ENCODE measurements at places on chromosomes 2 and 18.

- DNase-seq, result peak; percentile 12
Measured at GRCh38 chr18:24660956-24661355, 200.5 kb downstream of the HRH4 start.

DNA sequence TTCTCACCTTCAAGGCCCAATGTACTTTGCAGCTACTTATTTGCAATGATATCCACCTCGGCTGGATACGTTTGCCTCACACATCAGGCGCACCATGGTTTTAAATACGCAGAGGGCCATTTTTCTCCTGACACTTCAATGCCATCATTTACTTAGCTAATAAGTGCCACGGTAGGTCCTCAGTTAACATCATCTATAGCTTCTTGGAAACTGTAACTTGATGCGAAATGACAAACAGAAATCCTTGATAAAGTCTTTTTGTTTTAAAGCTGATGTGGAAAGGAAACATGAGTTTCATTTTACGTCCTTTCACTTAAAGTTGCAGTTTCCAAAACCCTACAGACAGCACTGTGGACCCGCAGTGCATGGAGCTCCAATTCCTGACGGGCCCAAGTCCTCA lies 37.1 kb downstream of the ZNF516 start:
- DNase-seq, result no peak

- no peak for DNase-seq
Measured at GRCh38 chr18:641224-641623, 16.2 kb upstream of the TYMS start.

DNA sequence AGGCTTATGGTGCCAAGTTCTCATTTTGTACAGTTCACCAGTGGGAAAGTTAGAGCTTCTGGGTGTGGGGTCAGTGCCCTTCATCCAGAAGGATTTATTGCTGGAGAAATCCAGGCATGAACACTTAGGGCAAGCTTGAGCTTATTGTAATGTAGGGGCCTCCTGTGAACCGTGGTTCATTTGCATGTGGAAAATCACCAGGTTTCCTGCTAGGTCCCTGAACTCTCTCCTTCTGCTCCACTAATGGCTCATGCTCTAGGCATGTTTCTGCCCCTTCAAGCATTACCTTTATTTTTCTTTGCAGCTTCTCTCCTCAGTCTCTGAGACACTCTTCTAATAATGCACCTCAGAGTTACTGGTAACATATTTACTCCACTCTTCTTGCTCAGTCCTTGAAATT lies 79.3 kb upstream of the FAM98A start:
- DNase-seq, result no peak

GRCh38 chr2:239278361-239278760 lies 122.5 kb downstream of the HDAC4 start:
- no peak for DNase-seq

- peak; percentile 47 for DNase-seq
Measured at GRCh38 chr2:207258263-207258991, 92.7 kb upstream of the KLF7 start.

DNA sequence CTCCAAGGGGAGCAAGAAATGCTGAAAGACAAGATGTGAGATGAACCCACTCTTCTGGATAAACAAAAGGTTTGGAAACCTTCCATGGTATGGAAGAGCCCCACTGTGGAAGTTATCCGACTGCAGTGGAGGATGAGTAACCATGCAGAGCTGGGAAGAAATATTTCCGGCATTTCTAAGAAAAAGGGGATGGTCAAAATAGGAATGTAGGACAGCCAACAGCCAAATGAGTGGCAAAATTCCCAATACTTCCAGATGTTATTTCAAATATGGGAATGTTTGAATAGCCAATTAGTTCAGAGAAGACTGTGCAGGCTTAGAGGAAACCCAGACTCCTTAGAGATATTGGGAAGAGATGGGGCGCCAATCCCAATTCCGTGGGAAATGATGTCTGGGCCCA lies 246.8 kb downstream of the RAD51AP2 start:
- DNase-seq, result no peak

- DNase-seq, result no peak
Measured at GRCh38 chr18:10727477-10727876, 201.7 kb downstream of the NAPG start.

DNA sequence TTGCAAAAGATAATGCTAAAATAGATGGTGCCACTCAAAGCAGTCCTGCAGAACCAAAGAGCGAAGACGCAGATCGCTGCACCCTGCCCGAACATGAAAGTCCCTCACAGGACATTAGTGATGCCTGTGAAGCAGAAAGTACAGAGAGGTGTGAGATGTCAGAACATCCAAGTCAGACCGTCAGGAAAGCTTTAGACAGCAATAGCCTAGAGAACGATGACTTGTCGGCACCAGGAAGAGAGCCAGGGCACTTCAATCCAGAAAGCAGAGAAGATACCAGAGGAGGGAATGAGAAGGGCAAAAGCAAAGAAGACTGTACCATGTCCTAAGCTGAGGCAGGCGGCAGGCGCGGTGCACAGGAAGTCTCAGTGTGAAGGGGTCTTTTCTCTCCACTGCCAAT lies 34.8 kb upstream of the RBM44 start:
- no peak for DNase-seq

DNA sequence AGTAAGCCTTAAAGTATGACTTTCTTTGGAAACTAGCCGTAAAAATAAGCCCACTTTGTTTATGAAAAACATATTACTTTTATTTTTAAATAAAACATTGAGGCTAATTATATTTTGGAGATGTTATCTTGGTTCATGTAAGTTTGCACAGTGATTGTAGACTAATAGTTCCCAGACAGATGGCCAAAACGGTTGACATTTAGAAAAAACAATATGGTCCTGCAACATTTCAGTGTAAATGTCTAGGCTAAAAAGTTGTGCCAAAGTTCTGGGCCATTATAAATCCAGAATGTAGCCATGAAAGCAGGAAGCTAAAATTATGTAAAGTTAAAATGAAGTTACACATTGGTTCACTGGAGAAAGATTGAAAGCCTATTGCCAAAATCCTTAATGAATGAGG lies 43.6 kb downstream of the SLC5A7 start:
- DNase-seq, result no peak

- peak; percentile 93 for DNase-seq
Measured at GRCh38 chr18:76565238-76566173, 70.5 kb upstream of the ZNF516 start.

GRCh38 chr2:171794918-171795317 lies 99.1 kb downstream of the SLC25A12 start:
- no peak for DNase-seq

- no peak for DNase-seq
Measured at GRCh38 chr2:218079943-218080913, 11.2 kb downstream of the RUFY4 start.

DNA sequence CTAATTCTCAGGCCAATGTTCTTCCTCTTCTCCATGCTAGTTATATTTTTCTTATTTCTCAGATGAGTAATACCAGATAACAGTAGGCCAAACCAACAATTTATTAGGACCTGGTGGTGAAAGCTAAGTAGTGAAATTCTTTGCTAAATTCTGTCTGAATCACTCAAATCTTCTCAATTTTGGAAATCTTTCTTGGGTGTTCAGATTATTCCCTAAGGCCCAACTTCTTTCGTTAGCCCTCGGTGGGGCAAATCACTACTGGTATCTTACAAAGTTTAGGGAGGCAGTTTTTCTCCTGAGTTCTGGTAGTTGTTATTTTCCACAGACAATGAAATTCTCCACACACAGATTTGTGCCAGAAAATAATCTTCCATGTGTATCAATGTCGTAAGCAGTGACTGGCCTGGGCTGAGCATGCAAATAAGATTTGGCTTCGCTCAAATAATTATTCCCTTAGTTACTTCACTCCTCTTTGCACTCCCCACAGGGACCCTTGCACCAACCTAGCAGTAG lies 443.5 kb upstream of the SLC14A2 start:
- peak; percentile 10 for DNase-seq

- DNase-seq, result no peak
Measured at GRCh38 chr18:60007661-60008060, 107.9 kb downstream of the PMAIP1 start.

- DNase-seq, result no peak
Measured at GRCh38 chr2:81981585-81981984, 1677.0 kb upstream of the LRRTM1 start.

Data from inflammatory macrophage treated with lipopolysaccharide for 4 hours (primary cell).